ENCODE measurements at places on chromosomes 5 and 9.

GRCh38 chr9:126112135-126112720 is 214.4 kb upstream of the MVB12B start:
- DNase-seq = peak; percentile 23

DNA sequence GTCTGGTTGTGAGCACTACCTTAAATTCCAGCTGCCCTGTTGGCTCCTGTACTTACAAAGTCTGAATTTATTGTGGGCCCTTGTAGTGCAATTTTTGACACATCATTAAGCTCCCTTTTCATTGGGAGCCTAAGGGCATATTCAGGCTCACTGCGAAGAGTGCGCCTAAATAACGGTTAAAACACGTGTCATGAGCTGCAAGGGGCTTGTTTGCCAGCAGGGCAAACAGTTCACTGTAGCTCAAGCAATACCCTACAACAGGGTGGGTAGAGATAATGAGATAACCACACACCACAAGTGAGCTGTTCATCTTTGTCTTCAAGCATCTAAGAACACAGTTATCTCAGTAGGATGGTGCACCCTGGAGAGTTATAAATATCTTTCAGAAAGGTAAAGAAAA is 214.2 kb downstream of the SLF1 start:
- no peak for DNase-seq

- DNase-seq = no peak
Observed at GRCh38 chr9:14584571-14584970, 108.7 kb downstream of the ZDHHC21 start.

GRCh38 chr9:72460342-72461312 is 60.8 kb upstream of the TMC1 start:
- no peak for DNase-seq

DNA sequence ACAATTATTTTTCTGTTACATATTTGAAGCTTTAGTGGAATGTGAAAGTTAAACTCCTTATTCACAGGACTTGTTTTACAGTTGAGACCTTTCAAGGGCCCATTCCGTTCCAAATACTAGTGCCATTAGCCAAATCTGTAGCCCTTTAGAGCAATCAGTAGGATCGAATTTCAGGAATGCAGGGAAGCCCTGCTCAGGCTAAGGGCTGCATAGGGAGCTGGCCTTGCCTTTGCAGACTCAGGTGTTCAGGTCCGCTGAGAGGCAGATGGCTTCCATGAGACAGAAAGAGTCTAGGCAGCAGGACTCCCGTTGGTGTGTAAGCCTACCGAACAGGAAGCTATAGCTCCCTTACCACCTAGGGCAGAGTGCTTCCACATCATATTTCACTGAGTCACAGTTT is 150.1 kb upstream of the SLC27A6 start:
- DNase-seq = no peak

DNA sequence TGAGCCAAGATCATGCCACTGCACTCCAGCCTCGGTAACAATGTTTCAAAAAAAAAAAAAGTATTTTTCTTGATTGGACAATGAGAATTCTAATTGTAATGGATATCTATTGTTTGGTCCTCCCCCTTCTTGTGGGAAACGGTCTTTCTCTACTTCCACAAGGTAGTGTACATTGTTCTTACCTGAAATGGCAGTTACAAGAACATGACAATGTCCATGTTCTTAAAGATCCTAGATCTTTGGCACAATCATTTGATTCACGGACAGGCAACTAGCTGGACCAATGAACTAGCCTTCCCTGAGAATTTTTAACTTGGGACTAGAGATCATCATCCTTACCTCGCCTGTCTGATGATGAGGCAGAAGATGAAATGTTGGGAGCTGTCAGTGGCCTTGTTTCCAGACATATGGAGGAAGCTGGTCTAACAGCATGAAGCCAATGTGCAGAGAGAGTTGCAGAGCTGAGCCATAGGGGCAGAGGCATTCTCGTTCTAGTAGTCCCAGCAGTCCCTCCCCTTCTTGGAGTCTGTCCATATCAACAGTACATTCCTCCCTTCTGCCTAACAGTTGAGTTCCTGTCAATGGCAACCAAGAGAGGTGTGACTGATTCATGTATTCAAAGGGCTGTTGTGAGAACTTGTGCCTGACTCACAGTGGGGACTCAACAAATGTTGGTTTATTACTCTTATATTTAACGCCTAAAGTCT is 2.1 kb upstream of the MARCHF6 start:
- no peak for DNase-seq

DNA sequence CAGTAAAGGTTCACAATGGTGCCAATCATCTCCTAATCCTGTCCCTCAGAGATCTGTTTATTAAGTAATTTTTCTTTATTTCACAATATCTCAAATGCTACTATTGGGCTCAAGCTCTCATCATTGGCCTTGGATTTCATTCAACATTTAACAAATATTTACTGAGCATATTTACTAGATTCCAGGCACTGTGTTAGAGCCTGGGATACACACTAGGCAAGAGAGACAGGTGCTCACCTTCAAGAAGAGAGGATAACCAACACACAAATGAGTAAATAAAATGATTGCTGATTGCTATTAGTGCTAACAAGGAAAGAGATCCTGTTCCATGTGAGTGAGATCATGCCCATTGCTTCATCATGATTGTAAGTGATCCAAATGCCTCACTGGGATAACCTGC is 27.4 kb downstream of the PPP2R2B start:
- DNase-seq = no peak

DNA sequence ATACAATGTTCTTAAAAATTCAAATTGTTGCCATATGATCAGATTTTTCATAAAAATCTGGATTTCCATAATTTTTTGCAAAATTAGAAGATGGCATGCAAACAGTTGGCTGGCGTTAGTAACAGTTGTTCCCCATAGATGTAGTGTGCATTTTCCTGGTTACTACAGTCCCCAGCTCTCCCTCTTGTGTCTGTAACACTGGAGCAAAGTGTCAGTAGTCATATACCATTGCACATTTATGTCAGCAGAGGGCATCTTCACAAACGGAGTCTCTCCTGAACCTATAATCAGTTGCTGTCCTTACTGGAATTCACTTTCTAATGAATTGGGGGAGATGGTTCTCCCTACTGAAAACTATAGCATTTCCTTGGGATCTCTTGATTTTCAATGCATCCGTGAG is 44.7 kb upstream of the DMAC1 start:
- no peak for DNase-seq

- no peak for DNase-seq
Observed at GRCh38 chr5:133468596-133468995, 143.7 kb downstream of the FSTL4 start.

DNA sequence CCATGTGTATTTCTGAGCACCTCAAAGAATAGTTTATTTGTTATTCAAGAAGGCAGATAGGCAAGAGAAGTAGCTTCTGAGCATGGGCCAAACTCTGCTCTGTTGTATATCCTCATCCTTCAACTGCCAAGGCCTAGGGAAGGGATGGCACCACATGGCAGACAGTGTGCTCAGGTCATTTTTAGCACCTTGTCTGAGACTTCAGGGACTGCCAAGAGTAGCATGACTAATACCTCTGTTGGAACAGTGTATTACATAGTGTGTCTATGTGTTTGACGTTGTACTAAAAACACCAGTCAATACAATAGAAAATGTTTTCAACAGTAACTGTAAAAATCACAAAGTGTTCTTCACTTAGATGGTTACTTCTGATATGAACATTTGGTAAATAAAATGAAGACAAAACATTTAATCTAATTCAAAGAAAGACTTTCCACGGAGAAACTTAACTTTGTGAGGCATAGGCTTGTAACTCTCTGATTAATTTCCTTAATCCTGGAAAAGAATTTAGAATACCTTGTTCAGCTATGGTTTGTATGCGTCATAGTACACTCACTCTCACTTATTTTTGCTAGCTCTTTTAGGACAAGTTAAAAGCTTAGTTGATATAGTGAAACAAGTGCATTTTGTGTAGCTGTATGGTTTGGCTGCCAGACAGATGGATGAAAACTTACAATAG is 318.4 kb upstream of the RIOK2 start:
- DNase-seq = no peak

DNA sequence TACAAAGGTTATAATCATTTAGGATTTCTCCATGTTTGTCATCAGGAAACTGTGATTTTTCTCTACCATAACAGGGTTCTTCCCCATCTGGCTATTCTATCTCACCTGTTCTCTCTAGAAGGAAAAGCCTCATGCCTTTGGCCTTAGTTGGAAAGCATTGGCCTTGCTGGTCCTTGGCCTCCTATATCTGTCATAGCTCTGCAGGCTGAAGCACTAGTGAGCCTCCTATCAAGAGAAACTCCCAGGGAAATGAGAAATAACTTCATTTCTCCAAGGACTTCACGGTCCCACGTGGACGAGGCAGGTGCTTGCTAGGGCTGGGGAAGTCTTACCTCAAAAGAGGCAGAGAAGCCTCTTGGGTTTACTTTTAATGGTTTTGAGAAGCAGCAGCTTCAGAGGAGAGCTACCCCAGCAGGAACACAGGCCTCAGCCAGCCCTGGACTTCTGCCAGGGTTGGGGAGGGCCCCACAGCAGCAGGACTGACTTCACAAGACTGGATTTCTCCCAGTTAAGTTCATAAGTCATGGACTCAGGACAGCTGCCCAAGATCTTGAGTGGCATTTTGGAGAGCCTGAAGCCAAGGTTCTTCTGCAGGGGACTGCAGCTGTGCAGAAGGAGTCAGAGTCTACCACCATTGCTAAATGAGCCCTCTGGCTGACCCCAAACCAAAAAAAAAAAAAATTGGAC is 15.8 kb upstream of the PSAT1 start:
- DNase-seq = no peak

DNA sequence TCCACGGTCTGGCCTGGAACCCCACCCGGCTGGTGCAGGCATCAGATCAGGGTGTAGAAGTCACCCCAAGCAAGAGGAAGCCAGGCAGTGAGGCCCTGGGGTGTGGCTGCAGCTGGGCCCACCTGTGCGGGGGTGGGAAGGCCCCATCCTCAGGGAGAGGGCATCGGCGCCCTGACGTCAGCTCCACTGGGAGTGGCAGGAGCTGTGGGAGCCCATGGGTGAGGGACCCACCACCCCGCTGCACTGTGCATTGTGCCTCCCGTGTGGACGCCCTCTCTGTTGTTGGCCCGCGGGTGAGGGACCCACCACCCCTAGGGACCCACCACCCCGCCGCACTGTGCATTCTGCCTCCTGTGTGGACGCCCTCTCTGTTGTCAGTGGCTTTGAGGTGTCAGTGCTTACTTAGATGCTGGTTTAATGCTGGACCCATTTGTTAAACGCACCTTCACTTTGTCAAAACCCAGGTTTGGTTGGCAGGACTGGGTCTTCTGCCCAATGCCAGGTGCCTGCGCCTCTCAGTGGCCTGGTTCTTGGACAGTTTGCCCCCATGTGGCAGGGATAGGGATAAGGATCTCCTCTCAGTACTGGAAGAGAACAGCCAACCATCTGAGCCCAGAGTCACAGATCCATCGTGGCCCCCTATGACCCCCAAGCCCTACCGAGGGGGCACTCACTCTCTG is 6.9 kb upstream of the EXOC3 start:
- no peak for DNase-seq

- no peak for DNase-seq
Observed at GRCh38 chr5:124755041-124755440, 8.6 kb upstream of the ZNF608 start.

- no peak for DNase-seq
Observed at GRCh38 chr9:134442486-134443173, 116.4 kb downstream of the RXRA start.

DNA sequence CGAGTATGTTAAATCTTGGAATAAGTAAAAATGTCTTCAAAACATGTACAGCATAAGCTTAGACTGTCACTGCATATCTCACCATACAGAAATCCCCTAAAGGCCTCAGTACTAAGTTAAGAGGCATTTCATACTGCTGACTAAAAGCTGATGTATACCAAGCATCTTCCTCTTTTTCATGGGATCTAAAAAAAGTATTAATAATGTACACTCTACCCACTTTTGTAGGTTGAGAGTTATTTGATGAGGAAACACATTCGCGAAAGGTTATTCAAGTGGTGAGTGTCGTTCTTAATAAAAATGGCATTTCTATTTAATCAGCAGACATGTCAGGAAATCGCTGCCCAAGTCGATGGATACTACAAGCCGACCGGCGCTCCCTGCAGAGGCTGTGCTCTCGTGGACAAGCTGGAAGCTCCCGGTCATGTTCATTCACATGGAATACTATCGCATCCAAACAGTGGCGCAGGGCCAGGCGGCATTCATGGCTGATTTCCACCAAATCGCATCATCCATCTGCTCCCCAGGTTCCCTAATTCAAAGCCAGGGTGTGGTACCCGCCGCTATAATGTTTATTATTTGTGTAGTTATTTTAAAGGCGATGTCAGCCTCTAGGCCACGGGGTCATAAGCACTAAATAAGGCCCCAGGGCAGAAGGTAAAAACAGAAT is 724 bp downstream of the SGTB start:
- DNase-seq = peak; percentile 51

DNA sequence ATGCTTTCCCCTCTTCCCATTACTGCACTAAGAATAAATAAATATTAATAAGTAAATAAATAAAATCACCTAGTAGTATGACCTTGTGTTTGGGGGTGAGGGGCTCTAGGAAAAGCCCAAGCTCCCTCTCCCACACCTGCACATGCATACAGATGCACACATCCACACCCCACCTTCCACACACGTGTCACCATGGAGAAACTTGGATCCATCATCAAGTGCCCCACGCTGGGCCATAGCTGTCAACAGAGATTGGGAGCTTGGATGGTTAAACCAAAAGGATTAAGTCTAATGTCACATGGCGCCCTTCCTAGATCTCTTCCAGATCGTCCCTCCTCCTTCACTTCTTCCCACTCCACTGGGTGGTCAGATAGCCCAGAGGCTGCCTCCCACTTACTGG is 37.0 kb downstream of the TMEM215 start:
- DNase-seq = no peak

- no peak for DNase-seq
Observed at GRCh38 chr9:75803130-75803529, 87.3 kb upstream of the PCSK5 start.
